ENCODE measurements at places on chromosomes 4 and X.

- no peak for DNase-seq
These were observed 985.8 kb downstream of the TRAM1L1 start for GRCh38 chr4:116099596-116099995.

DNA sequence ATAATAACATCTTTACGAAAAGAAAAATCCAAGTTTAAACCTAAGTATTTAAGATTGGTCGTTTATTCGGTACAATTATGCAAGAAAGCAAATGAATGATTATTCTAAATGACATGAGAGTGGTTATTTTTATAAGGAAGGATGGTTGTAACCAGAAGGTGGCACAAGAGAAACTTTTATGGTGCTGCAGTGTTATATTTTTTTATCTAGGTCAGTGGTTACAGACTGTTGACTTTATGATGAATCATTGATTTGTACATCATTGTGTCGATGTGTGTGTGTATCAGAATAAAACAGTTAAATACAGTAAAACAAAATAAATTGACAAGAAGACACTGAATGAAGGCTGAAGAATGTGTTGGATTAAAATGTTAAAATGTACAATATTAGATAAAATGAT is 9.8 kb downstream of the DCAF8L2 start:
- DNase-seq, result no peak

DNA sequence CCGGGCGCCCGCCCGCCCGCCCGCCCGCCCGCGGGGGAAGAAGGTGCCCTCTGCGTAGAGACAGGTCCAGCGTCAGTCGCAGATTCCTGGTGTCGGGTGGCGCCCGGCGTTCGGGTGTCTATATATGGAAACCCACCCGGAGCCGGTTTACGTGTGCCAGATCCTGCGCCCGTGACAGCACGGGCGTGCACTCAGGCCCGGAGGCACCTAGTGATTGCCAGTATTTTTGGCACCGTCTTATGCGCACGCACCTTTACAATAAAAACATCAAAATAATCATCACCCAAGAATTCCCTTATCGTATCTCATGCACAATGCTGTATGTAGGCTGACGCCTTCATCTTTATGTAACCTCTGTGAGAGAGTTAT is 519 bp downstream of the SLC25A4 start:
- DNase-seq, result peak; percentile 5

GRCh38 chrX:38578167-38578566 is 16.8 kb downstream of the TSPAN7 start:
- DNase-seq, result no peak

DNA sequence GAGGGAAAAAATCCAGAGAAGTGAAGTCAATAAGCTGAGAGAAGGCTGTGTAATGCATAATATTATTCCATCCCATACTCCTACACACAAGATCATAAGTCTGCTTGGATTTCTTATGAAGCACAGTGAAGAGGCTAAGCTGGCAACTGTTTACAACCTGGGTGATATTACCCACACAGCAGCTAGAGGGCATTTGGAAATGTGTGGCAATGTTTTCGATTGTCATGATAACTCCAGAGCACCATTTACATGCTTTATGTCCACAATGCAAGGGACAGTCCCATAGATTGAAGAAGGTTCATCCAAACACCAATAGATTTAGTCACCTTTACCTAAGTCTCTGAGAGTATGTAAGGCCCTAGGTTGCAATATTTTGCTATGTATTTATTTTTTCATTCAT is 412.2 kb downstream of the PPP3CA start:
- DNase-seq, result no peak

- DNase-seq, result no peak
These were observed 18.5 kb downstream of the EPHA5 start for GRCh38 chr4:65651751-65652150.

- DNase-seq, result no peak
These were observed 228.5 kb downstream of the SLC7A11 start for GRCh38 chr4:138013625-138014024.

- DNase-seq, result no peak
These were observed 138.6 kb upstream of the NKX1-1 start for GRCh38 chr4:1544861-1545281.

DNA sequence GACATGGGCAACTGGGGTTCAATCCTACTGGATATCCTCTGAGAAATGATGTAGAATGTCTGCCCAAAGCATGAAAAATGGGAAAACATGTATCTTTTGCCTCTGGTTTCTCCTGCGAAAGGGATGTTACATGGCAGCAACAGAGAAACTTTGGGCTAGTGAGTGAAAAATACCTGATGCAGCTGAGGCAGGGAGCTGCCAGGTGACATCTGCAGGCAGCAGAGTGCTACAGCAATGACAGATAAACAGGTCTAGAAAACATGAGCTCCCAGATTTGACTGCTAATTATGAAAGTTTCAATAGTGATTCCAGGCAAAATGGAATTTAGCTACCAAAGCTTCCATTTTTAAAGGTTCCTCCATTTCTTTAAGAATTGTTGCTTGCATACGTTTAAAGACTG is 4.8 kb upstream of the CXCL1 start:
- DNase-seq, result no peak

GRCh38 chr4:19850909-19851308 is 400.8 kb upstream of the SLIT2 start:
- no peak for DNase-seq

DNA sequence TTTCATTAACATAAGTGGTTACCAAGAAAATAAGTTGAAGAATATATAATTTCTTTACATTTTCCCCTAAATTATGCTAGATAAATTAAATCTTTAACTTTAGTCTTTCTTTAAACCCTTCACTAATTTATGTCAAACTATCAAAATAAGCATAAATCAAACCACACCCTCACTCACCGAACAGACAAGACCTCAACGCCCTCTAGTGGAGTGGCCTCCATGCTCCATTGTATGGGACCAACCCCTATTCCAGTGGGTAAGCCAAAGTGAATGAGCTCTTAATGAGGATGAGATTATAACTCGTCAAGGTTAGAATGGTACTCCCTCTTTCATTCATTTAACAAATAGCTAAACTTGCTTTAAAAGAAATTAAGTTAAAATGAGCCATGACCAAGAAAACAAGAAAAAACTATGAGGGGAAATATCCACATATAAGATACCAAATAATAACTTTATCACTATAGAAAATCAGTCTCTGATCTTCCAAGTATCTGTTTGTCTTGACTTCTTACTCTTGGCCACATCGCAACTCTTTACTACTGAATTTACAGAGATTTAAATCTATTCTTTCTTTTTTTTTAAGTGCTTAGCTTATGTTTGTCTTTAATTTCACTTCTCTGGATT is 15.6 kb upstream of the BBS12 start:
- peak; percentile 80 for DNase-seq

DNA sequence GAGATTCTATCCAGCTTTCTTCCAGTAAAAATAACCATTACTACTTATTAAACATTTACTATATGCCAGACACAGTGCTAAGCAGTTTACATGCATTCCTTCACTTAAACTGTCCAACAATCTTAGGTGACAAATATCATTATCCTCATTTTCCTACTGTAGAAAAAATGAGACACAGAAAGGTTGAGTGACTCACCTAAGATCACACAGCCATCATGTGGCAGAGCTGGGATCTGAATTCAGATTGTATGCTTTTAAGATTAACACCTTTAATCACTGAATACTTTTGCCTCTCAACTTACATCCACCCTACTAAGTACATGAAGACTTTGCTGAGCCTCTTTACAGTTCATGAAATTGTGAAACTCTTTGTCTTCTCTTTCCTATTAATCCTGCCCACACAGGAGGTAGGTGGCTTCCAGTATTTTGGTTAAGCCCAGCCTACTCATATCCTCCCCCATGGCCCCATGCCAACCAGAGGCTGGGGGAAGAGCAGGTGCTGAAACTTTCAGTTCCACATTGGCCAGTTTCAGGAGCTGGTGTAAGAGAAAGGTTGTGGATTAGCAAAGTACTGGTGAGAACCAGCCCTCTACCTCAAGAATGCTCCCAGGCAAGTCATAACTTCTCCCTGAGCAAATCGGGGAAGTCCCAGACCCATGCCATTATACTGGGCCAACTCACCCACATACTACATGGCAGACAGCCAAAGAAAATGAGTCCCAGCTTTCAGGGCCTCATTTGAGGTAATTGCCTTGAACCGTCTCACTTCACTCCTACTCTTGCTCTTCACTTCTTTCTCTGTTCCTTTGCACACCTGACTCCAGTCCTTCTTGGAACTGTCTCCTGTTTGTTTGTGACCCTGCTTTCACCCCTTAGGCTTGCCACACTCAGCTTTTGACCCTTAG is 211.1 kb downstream of the GUCY2F start:
- DNase-seq, result no peak

DNA sequence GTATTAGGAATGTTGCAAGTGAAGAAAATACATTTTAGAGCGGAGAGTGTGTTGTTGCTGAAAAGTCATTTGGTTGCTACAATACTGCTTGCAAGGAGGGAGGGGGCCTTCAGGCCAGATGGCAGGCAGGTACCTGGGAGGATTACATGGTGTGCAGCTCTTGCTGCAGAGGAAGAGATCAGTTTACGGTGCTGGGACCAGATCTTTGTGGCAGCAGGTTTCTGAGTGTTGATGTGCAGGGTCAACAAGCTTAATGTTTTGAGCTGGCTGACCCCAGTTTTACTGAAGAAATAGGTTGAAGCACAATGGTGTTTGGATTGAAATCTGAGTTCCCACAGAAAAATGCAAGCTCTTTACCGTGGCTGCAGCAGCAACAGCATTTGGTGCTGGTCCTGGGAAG is 96.4 kb upstream of the DDIT4L start:
- DNase-seq, result no peak

- no peak for DNase-seq
These were observed 59.2 kb downstream of the PTPN13 start for GRCh38 chr4:86653237-86653865.

DNA sequence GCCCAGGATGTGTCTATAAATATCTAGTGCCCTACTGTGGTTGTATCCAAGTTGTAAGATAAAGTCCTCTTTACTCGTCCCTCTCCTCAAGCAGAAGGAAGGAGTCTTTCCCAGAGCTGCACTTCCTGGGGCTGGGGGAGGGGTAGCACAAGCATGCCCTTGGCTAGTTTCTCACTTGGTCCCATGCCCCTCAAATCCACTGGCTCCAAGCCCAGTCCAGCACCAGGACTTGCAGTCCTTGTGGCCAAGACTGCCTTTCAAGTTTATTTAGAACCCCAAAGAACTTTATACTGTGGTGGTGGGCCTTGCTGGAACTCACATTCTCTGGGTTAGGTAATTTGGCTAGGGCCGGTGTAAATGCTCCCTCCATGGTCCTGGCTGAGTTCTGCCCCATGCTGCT is 43.2 kb upstream of the SLC10A4 start:
- DNase-seq, result no peak

- DNase-seq, result no peak
These were observed 169.7 kb downstream of the COL4A6 start for GRCh38 chrX:108268434-108269080.

DNA sequence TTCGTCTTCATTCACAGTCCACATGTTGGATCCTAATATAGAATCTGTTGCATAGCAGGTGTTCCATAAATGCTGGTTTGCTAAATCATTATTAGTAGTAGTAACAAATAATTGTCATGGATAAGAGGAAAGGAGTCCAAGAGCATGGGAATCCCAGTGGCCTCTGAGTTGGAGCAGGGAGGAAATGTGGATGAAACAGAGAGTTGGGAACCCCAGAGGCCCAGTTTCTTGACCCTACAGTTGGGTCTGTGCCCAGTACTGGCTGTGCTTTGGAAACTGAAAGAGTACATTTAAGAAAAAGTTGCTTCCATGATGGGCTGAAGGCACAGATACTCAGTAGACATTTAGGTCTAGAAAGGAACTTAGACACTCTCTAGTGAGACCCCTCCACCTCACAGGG is 149.4 kb upstream of the PSAPL1 start:
- no peak for DNase-seq

GRCh38 chrX:141375011-141375760 is 132.9 kb upstream of the SPANXC start:
- DNase-seq, result no peak

GRCh38 chr4:122815248-122815647 is 11.4 kb upstream of the FGF2 start:
- DNase-seq, result no peak

GRCh38 chr4:137025484-137026059 is 506.7 kb downstream of the PCDH18 start:
- DNase-seq, result no peak

GRCh38 chr4:167176723-167177367 is 57.4 kb downstream of the SPOCK3 start:
- no peak for DNase-seq

- no peak for DNase-seq
These were observed 727.4 kb downstream of the FAM133A start for GRCh38 chrX:94401426-94401825.

DNA sequence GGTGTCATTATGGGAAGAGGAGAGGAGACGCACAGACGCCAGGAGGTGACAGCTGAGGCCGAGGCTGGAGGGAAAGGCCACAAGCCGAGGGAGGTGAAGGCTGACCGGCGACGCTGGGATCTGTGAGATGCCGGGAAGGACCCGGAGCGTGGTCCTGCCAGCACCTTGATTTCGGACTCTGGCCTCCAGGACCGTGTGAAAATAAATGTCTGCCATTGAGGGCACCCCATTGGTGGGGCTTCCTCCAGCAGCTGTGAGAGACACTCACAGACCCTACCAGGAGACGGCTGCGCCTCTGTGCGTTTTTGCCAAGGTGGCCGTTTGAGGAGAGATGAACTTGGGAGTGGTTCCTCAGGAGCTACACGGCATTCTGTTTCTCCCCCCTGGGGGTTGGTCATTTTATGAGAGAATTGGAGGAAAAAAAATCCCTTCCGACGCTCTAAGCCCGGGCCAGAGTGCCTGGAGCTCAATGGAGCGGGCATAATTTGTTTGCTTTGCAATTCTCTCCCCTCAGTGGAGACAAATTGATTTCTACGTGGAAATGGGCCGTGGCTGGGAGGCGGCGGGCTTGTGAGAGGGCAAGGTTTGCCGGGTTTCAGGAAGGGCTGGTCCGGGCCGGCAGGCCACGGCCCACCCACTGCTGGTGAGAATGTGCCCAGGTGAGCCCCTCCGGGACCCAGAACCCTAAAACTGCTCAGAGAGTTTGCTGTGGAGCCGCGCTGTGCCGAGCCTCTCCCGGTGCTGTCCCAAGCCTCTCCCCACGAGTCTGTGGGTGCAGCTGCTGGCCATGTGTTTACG is 53.9 kb downstream of the CPZ start:
- DNase-seq, result no peak

DNA sequence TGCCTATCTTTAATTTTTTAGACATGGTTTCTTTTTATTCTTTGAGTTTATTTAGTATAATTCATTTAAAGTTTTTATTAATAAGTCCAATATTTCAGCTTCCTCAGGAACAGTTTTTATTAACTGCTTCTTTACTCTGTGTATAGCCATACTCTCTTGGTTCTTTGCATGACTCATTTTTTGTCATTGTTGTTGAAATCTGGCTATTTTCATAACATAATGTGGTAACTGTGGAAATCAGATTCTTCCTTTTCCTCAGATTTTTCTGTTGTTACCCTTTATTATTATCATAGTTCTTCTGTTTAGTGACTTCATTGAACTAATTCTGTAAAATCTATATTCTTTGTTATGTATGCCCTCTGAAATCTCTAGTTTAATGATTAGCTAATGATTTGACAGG is 124.9 kb upstream of the CYSLTR1 start:
- no peak for DNase-seq

DNA sequence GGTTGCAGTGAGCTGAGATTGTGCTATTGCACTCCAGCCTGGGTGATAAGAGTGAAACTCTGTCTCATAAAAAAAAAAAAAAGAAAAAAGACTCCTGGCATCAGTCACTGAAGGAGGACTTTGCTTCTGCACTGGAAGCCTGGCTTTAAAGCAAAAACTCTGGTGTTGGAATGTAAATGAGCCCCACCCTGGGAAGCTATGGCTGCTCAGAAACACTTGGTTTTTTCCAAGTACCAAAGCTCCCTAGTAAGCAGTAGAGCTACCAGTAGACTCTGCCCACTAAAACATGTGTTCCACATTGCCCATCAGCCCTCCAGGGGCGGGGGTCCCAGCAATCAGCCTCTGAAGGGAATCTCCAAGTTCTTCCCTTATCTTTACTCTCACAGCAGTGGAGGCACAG is 154.4 kb downstream of the SHROOM3 start:
- no peak for DNase-seq
